Eye (tissue), 1 donor: ENCODE measurements at places on chromosomes 16 and 17.

DNA sequence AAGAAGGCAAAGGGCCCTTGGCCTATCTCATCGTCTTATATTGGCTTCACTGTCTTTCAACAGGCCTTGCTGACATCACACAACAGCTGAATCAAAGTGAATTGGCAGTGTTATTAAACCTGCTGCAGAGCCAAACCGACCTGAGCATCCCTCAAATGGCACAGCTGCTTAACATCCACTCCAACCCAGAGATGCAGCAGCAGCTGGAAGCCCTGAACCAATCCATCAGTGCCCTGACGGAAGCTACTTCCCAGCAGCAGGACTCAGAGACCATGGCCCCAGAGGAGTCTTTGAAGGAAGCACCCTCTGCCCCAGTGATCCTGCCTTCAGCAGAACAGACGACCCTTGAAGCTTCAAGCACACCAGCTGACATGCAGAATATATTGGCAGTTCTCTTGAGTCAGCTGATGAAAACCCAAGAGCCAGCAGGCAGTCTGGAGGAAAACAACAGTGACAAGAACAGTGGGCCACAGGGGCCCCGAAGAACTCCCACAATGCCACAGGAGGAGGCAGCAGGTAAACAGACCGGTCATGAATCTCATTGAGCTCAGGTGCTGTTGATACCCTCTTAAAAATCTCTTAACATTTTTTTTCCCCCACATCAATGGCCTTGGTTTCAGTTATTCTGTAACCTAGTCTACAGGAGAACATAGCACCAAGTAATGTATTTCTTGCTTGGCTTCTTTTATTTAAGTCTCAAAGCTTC, 64.7 kb downstream of the CDK12 start:
- no peak for DNase-seq

DNA sequence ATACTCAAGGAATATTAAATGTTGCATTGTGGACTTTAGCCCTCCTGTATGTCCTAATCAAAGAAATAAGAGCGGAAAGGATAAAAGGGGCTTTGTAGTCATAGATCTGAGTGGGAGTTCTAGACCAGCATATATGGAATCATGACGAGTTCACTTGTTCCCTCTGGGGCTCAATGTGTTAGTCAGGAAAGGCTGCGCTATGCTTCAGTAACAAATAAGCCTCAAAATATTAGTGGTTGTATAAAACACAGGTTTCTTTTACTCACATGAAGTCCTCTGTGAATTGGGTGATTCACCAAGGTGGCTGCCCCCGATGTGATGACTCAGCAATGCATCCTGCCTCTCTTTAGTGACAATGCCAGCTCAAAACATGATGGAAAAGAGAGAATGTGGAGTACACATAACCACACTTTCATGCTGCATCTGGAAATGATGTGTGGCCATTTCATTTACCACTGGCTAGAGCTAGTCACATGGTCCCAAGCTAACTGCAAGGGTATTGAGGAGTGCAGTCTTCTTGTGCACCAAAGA, 63.3 kb upstream of the IRX5 start:
- no peak for DNase-seq

GRCh38 chr16:19850131-19850817, 34.4 kb downstream of the GPRC5B start:
- DNase-seq = no peak

GRCh38 chr17:78360371-78361224, 721 bp upstream of the SOCS3 start:
- peak; percentile 94 for DNase-seq

DNA sequence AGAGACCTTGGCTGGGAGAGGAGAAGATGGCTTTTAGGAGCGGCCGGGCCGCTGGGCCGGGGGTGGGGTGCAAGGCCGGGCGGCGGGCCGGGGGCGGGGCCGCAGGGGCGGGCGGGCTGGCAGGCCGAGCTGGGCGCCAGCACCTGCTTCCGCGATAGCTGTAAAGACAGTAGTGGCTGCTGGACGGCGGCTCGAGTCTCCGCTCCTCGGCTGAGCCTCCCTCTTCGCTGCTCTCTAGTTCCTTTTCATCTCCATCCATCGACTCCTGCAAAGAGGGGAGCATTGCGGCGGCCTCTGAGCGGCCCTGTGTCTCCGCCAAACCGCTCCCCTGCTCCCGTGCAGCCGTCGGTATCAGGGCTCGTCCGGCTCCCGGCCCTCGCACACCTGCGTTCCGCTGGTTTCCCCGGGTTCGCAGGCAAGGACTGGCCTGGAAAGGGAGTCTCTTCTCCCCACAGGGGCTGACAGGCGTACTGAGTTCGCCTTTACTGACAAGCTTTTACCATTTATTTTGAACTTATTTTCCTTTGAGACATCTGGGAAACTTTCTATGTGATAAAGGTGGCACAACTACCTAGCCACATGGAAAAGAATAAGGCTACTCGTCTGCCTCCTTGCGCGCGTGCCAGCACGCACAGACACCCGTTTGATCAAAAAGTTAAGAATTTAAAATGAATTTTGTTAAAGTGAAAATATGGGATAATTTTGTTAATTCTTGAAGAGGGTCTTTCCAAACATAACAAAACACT, at the start of gene C17orf75:
Gene C17orf75, minus strand, starts transcription at position 317 of the 746 bp plus-strand sequence. Its CDS starts 34 bp downstream, at position 283.
- DNase-seq = peak; percentile 89

GRCh38 chr16:19356024-19356952, 61.4 kb upstream of the TMC5 start:
- DNase-seq = no peak

DNA sequence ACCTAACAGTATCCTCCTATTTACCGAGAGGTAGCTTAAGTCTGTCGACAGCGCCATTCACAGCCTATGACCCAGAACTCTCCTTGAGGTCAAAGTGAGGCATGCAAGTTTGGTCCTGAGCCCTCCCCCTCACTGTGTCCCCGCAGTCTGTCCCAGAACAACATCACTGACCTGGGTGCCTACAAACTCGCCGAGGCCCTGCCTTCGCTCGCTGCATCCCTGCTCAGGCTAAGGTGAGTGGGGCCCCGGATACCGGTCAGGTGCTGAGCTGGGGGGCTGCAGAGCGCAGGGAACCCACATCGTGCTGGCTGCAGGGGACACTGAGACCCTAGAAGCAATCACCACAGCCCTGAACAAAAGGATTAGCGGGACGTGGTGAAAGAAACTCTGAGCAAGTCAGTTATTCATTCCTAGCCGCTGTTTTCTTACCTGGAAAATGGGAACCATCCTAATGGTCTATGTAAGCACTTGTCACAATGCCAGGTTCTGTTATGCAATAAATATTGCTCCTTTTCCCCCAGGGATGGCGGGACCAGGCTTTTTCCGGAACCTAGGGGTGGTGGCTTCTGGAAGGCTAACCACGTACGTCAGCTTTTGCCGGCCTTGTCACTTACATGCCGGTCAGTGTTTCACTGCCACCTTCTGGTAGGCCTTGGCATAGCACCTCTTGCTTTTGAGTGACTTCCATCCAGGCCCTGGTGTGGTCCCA, 23.8 kb downstream of the DEXI start:
- peak; percentile 97 for DNase-seq

DNA sequence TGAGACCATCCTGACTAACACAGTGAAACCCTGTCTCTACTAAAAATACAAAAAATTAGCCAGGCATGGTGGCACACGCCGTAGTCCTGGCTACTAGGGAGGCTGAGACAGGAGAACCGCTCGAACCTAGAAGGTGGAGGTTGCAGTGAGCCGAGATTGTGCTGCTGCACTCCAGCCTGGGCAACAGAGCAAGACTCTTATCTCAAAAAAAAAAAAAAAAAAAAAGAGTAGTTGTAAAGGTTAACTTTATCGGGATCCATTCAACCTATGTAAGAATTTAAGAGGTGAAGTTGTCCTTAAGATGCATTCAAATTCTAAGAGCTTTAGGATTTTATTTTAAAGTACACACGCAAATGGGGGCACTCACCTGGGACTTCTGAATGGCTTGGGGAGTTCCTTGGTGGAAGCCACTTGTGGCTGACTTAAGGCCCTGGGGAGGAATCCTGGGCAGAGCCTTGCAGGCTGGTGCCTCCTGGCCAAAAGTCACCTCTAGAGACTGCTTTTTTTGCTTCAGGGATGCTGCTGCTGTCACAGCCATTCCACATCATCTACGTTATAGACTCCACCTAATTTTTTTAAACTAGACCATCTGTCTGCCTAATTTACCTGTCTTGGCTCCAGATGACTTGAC, 3.3 kb downstream of the CTCF start:
- DNase-seq = no peak

DNA sequence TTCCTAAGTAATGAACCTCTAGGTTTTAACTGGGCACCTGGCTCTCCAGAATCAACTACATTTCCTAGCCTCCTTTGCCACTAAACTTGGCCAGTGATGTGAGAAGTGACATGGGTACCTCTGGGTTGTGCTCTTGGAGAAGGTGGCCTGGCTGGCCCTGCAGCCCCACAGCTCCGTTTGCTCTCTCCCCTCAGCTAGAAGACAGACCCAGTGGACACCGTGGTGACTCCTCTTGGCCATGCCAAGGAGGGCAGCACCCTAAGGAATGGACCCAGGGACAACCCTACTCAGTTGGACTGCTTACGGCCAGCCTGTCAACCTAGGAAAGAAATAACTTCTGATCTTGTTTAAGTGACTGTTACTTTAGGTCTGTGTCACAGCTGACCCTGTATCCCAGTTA, 151.4 kb downstream of the TMEM132E start:
- DNase-seq = no peak

GRCh38 chr17:40062329-40063186, at the start of gene THRA:
Gene THRA, plus strand, starts transcription at chr17:40062965. Its CDS starts 11,524 bp downstream, at chr17:40074489.
- peak; percentile 84 for DNase-seq

DNA sequence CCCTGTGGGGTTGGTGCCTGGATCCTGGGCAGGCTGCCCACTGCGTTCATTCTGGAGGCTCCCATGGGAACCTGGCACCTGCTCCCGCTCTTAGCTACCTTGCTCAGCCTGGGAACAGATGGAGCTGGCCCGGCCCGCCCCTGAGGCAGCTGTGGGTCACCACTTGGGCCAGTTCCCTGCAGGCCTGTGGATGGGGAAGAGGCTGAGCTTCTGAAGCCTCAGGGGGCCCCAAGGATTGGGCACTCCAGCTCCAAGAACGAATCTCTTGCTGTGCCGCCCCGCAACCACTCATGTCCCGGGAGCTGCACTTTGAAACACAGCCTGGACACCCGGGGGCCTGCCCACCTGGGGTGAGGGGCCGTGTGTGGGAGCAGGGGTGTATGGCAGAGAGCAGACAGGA, 37.7 kb downstream of the BAHCC1 start:
- DNase-seq = peak; percentile 72

GRCh38 chr16:59604354-59604753, 870.2 kb upstream of the GOT2 start:
- DNase-seq = no peak

DNA sequence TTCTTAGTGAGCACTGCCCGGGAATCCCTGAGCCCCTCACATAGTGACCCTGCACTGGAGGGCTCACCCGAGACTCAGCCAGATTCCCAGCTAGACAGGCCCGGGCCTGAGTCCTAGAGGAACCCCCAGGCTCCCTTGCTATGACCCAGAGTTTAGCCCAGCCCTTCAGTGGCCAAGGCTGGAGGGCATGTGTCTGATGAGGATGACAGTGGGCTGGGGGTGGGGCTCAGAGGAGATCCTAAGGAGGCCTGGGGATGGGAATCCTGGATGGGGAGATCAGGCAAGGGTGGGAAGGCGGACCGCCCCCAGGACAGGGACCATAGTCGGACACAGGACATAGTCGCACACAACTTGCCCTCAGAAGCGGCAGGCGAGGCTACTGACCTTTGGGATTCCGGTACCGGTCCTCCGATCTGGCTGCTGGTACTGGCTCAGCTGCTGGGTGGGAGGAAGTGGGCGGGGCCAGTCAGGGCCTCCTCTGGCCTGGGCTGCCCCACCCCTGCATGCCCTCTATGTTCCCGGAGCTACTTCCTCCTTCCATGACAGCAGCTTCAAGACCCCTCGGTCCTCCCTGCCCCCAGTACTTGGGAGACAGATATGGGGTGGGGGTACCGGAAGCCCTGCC, 1.1 kb downstream of the CD79B start:
- DNase-seq = no peak

GRCh38 chr17:77076124-77076830, 64.5 kb upstream of the SEC14L1 start:
- no peak for DNase-seq

DNA sequence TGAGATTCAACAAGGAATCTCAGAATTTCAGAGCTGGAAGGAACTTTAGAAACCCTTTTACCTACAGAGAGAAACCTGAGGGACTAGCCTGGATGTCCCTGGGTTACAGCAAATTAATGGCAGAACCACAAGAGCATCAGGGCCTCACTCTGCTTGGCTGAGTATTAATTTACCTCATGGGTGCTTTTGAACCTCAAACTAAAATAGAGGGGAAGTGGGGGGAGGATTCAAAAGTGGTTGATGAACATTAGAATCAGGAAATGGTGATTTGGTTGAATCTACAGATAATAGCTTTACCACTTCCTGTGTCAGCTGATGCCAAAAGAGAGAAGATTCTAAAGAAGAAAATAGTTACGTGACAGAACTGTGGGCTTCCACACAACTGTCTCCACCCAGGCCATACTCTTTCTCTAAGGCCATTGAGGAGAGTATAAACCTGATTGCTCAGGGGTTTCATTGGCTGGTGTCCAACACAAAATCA, 11.3 kb upstream of the SKAP1 start:
- DNase-seq = no peak

DNA sequence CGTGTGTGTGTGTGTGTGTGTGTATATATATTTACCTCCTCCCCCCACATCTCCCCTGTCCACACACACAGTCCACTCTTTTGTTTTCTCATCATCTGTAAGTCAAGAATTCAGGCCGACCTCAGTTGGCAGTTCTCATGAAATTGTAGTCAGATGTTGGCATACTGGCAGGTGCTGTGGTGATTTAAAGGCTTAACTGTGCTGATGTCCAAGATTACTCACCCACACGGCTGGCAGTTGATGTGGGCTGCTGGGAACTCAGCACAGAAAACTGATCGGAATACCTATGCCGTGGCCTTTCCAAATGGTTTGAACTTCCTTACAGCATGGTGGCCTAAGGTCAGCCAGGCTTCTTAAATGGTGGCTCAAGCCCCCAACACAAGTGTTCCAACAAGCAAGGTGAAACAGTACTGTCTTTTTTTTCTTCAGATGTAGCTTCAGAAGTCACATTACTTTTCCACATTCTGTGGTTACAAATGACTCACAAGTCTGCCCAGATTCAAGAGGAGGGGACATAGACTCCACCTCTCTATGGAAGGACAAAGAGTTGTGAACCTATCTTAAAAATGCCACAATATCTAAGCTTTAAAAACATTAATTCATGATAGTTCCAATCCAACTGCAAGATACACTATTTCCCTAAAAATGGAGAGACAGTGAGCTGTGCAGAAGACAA, 198.5 kb upstream of the HS3ST4 start:
- no peak for DNase-seq

DNA sequence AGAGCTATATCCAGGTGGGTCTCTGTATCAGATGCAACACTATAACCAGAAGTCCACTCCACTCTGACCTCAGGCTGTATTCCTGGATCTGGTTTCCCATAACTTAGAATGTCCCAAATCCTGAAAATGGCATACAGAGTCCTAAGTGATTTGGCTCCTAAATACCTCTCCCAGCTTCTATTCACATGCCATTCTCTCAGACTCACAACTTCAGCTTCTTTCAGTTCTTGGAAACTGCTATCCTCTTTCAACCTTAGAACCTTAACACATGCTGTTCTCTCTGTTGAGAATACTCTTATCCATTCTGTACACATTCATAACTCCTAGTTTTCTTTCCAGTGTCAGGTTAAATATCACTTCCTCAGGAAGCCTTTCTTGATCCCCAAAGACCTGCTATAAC, 132.0 kb downstream of the BRIP1 start:
- no peak for DNase-seq

GRCh38 chr17:45584092-45585036, 93.8 kb upstream of the PLEKHM1 start:
- DNase-seq = peak; percentile 94
